ENCODE measurements at places on chromosomes 6 and 20.

DNA sequence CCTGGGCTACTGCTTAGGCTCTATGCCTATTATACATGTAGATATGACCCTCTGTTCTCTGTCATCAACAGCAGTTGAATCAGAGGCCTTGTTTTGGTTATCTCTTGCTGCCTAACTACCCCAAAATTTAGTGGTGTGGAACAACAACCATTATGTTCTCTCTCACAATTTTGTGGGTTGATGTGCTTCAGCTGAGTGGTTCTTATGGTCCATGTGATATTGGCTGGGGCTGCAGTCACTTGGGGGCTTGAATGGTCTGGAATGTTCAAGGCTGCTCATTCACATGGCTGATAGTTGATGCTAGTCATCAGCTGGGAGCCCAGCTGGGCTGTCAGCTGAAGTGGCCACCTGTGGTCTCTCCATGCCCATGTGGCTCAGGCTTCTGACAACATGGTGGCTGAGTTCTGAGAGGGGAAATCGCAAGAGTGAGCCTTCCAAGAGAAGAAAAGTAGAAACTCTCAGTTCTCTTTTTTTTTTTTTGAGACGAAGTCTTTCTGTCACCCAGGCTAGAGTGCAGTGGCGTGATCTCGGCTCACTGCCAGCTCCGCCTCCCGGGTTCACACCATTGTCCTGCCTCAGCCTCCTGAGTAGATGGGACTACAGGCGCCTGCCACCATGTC is 47.8 kb downstream of the SHLD1 start:
- DNase-seq = no peak

DNA sequence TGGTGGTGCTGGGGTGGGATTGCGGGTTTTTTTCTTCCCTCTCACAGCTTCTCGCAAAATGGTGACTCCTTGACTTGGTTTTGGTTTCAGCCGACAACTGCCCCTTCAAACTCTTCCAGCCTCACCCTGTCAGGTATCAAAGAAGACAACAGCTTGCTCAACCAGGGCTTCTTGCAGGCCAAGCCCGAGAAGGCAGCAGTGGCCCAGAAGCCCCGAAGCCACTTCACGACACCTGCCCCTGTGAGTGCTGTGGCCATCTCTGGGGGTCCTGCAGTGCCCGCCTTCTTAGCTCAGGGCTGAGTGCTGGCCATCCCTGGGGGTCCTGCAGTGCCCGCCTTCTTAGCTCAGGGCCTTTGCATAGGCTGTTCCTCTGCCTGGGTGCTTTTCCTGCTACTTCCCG is 11.8 kb downstream of the GTSF1L start:
- DNase-seq = no peak

- no peak for DNase-seq
These were observed 125.2 kb downstream of the TSHZ2 start for GRCh38 chr20:53097371-53097770.

GRCh38 chr6:14283600-14284235 is 166.1 kb downstream of the CD83 start:
- no peak for DNase-seq

- no peak for DNase-seq
These were observed 80.7 kb upstream of the EEF1E1 start for GRCh38 chr6:8182902-8183665.

- DNase-seq = no peak
These were observed 38.9 kb downstream of the SNRNP48 start for GRCh38 chr6:7628909-7629308.

- DNase-seq = no peak
These were observed 15.4 kb downstream of the FYN start for GRCh38 chr6:111857674-111858337.

DNA sequence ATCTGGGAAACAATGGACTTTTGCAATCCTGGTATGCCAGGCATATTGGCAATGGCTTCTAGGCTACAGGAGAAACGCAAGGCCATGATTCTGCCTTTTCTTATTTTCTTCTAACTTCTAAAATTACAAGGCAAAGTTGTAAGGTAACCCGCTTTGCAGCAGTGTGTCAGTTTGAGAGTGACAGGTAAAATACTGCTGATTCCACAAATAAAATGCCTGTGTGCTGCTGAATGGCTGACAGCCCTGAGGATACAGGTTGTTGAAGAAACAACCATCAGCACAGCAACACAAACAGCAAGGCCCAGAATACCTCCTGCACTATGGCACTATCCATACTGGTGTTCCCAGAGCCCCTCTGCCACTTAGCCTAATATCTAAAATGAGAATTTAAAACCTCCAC is 37.1 kb downstream of the SLC17A1 start:
- DNase-seq = no peak

- no peak for DNase-seq
These were observed 107.8 kb upstream of the RNF217 start for GRCh38 chr6:124854338-124854922.

DNA sequence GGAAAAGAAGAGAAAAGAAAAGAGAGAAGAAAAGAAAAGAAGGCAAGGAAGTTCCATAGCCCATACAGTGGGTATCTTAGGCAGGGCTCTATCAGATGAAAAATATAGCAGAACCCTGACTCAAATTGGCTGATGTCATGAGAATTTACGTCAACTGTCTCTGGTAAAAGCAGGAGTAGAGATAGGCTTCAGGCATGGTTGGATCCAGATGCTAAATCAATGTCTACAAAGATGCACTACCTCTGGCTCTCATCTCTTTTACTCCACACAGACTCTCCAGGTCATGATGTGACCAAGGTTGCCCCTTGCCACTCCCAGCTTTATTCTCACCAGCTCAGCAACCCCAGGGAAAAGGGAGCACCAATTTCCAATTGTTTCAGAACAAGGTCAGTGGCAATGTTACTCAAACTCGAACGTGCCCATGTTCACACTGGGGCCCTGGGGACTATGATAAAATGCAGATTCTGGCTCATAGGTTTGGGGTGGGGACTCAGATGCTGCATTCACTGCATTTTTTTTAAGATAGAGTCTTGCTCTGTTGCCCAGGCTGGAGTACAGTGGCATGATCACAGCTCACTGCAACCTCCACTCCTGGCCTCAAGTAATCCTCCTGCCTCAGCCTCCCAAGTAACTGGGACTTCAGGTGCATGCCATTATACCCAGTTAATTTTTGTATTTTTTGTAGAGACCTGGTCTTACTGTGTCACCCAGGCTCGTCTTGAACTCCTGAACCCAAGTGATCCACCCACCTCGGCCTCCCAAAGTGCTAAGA is 33.4 kb upstream of the PTGIS start:
- no peak for DNase-seq

DNA sequence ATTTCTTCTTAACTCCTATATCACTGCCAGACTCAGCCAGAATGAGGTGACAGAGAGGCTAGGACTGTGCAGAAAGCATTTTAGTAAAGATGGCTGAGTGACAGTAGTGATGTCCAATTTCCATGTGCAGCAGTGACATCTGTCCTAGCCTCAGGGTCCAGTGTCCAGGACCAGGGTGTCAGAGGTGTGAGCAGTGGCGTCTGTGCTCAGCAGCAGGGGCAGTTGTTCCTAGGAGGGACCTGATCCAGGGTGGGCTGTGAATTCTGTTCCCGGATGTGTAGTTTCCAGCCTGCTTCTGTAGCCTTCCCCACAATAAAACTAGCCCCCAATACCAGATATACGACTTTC is 6.0 kb downstream of the HLA-B start:
- DNase-seq = no peak

GRCh38 chr6:111184827-111185532 is 97.7 kb downstream of the SLC16A10 start:
- no peak for DNase-seq

DNA sequence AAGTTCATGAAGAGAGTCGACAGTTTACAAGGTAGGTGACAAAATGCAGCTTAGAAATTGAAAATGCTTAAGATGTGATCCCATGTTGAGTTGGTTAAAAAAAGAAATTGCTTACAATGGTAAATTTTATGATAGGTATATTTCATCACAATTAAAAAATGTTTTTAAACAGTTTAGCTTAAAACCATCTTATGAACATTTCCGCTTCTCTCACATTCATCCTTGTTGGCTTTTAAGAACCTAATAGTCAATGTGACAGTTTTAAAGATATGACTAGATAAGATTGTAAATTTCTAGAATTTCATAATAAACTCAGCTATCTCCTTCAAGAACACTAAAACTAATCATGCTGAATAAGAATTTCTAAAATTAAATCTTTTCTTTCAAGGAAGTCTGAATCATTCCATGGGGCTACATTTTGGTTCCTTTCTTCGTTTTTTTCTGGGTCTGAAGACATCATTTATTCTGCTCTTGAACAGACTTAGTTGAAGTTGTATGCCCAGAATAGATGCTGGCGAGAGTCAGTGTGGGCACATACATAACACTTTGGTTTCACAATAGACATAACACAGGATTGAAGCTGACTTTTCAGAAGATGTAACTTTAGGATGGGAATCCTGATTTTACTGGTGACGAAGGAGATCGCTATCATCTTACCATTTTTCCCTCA is 35.9 kb upstream of the LTV1 start:
- no peak for DNase-seq

DNA sequence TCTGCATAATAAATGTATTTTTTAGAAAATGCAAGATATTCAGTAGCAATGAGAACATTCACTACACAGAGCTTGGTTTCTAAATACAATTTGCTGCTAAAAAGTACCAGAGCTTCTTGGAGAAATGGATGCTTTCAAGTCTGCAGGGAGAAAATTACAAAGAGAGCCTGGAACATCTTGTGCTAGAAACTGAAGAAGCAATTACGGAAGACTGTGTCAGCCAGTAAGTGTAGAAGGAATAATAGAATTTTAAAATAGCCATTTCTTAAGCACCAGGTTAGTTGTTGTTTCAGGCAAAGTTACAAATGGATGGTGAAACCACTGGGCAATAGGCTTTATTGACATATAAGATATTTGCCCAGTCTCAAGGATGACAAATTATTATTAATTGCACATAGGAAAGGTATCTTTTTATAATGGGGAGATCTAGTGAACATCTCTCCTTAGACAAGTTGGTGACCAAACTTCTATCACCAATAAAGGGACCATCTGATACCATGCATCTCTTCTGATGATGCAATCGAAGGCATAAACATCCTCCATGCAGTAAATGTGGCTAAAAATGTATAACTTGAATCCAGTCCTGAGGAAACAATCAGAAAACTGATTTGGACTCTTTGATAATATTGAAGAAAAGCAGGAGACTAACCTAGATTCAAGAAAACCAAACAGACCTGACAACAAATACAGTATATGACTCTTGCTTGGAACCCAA is 81.7 kb downstream of the ARHGAP18 start:
- DNase-seq = no peak

DNA sequence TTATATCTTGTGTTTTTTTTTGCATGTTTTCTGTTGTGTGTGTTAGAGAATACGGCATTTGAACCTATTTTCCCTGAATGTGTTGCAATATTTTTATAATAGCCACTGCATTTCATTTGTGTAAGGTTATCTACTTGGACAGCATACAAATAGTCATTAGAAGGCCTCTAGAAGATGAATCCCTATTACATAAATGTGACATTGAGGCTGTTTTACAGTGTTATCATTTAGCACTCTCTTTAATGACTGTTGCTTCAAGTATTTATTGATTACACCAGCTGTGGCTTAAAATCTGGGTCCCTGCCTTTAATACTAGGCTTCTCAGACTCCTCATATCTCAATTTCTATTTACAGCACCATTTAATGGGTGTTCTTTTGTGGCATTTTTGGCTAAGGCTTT is 465.8 kb downstream of the FRK start:
- DNase-seq = no peak

- peak; percentile 83 for DNase-seq
These were observed 296.8 kb downstream of the PREX1 start for GRCh38 chr20:48530957-48531356.

DNA sequence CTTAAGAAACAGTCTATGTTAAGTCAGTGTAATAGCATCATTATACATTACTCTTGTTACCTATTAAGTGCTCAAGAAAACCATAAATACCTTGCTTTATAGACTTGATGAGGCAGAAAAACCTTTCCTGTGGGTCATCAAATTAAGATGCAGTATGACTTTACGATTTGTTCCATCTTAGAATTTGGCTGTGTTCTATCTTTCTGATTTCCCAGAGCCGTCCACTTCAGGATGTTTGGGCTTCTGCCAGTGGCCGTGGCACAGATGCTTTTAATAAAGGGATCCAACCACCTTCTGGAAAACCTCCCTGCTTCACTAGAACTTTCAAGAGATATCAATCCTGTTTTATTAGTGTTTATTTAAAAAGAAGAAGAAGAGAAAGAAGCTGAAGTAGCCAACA is 71.2 kb downstream of the PDE7B start:
- DNase-seq = no peak

GRCh38 chr6:112231594-112232060 is 22.7 kb downstream of the LAMA4 start:
- no peak for DNase-seq

DNA sequence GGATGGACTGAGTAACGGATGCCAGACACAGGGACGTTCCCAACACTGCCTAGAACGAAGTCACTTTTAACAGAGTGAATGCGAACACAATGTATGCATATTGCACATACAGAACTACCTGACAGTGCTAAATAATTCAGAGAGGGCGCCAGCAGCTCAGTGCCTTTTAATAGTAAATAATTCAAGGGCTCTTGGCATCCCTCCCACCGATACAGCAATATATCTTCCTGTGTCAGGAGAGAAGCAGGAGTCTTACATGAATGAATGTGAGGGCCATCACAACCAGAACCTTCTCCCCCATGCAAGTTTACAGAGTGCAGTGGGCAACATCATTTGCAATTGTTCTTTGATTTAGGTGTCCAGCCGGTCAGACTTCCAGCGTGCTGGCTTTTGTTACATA is 88.4 kb upstream of the KCNG1 start:
- DNase-seq = no peak

DNA sequence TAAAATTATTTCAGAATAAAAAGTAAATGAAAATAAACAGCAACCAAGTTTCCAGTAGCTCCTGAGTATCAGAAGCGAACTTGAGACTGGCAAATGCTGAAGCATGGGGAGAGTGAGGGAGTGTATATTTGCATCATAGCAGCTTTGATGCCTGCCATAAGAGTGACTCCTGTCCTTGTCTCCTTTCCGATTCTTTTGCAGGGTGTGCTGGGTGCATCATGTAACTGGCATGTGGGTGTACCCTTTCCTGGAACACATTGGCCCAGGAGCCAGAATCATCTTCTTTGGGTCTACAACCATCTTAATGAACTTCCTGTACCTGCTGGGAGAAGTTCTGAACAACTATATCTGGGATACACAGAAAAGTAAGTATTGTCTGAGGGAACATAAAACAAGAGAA is 117.4 kb downstream of the ADAT2 start:
- DNase-seq = no peak

DNA sequence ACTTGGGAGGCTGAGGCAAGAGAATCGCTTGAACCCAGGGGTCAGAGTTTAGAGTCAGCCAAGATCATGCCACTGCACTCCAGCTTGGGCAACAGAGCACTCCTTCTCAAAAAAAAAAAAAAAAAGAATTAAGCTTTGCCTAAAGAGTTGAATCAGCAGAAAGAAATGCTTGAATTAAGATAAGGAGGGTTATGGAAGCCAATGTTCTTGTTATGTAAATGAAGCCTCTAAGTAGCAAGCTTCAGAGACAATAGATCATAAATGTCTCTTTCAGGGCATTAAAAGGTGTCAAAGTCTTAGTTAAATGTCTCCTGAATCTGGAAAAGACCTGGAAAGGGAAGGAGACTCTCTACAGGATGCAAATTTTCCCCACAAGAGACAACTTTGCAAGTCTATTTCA is 69.7 kb upstream of the FAM83B start:
- no peak for DNase-seq
